Non-pigmented ciliary epithelial cell (primary cell): ENCODE measurements at places on chromosomes 3 and 15.

DNA sequence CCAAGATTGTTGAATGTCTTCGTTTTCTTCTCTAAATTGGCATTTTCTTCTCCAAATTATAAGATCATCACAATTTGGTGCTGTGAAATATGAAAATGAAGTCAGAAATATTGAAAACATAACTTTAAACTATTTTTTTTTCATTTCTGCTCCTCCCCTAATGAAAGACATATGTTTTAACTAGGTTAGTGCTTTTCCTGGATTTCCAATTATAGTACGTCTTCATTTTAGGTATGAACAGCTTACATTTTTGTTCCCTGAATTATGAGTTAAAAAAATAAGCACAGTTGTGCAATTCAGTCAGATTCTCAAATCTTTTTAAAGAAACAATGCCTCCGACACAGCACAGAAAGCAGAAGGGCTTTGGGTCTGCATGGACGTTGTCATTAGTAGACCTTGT is 83.5 kb upstream of the CFAP20DC start:
- peak; percentile 11 for DNase-seq

DNA sequence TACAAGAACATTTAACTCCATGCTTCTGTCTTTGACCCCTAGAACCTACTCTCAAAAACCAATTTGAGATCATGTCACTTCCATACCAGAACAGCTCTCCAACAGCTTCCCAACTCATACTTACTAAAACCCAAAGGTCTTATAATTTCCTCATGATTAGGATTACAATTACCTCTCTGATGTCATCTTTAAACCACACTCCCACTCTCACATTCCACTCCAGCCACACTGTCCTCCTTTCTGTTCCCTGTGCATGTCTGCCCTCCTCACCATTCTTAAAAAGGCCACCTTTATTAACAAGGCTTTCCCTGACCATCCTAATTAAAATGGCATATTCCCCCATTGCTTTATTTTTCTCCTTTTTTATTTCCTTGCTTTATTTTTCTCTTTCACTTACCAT is 18.9 kb downstream of the PHC3 start:
- DNase-seq: no peak

GRCh38 chr3:153669527-153669926 is 451.7 kb upstream of the ARHGEF26 start:
- DNase-seq: no peak

- DNase-seq: no peak
These were observed 759.4 kb upstream of the GBE1 start for GRCh38 chr3:82520846-82521245.

DNA sequence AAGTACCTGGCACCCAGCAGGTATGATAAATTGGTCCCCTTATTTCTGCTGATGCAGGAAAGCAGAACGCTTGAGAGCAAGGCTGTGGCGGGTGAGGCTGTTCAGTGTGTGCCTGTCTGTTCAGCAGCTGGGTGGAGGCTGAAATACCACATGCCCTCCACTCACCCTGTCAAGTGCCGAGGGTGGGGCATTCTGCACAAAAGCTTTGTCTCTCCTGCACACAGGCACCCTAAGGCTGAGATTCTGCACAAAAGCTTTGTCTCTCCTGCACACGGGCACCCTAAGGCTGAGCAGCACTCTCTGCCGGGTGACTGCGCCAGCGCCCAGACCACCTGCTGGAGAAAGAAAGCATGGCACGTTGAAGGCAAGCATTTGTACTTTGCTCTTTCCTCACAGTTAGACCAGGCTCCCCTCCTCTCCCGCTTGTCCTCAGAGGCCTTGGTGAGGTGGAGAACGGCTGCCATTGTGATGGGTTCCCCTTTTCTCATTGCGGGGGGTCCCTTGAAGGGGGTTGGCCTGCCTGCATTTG is 97.5 kb downstream of the BDH1 start:
- DNase-seq: no peak

GRCh38 chr3:171230865-171231264 is 204.3 kb upstream of the SLC2A2 start:
- no peak for DNase-seq

- peak; percentile 23 for DNase-seq
These were observed 40.0 kb downstream of the ATP2C1 start for GRCh38 chr3:130933801-130934345.

- no peak for DNase-seq
These were observed 99.8 kb downstream of the GREM1 start for GRCh38 chr15:32817577-32817976.

DNA sequence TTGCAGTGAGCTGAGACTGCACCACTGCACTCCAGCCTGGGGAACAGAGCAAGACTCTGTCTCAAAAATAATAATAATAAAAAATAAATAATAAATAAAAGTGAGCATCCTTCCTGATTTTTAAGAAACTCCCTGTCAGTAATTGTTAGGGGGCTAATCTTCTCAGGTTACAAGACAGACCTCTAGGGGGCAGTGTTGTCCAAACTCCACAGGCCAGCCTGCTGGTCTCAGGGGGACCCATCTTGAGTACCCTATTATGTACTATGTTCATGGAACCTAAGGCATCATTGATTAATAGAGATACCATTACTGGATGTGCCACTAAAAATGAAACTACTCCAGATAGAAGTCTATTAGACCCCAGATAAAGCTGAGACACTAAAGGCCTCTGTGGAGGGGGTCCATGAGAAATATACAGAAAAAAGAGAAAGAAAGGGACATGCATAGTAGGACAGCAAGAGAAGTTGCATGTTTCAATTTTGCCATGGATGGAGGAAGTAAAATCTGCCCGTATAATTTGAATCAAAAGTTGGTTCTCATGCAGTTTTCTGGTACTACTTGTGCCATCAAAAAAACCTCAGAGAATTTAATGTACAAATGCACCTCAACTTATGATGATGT is 85.5 kb upstream of the CDV3 start:
- no peak for DNase-seq

- DNase-seq: no peak
These were observed 4.1 kb upstream of the GCSAM start for GRCh38 chr3:112136959-112137693.

DNA sequence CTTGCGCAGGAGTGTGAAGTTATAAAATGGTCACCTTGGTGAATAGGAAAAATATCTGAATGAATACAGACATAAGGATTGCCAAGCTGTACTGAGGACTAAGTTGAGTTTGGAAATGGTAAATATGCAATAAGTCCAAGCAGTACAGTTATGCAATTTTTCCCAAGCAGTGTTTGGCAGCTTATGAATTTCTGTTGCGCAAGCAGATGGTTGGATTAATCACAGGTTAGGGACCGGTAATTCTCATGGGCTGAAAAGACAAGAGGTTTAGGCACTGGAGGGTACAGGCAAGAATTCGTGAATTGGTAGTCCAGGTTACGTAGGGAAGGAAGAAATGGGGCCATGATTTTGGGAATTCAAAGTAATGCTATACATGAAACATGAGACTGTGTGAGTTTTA is 210.3 kb downstream of the RAP2B start:
- DNase-seq: no peak

- DNase-seq: peak; percentile 9
These were observed at the start of gene TMEM158 for GRCh38 chr3:45226206-45226915. TMEM158 (minus strand) TSS chr3:45226287; CDS start chr3:45226027, 260 bp downstream.

DNA sequence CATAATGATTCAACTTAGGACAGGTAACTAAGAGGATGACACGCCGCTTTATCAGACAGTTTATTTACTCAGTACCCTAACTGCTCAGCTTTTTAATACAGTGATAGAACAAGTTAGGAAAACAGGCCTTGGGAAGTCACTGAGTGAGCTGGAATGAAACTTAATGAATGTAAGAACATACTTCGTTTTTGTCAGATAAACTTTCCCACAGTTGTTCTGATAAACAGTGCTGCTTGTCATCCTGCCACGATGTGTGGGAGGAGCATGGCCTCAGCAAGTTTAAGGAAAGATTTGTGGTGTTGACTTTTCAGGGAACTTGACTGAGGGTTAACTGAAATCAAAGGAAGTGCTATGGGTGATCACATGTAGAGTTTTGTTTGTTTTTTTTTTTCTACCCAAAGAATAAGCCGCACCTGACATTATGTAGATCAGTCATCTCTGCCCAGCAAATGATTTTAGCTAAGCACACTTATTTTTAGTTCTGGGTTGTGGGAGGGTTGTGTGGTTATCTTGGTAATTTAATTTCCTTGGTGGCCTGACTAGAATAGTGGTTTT is 5.6 kb upstream of the P2RY14 start:
- peak; percentile 60 for DNase-seq

GRCh38 chr15:31106495-31107300 is 5.2 kb upstream of the TRPM1 start:
- DNase-seq: no peak

DNA sequence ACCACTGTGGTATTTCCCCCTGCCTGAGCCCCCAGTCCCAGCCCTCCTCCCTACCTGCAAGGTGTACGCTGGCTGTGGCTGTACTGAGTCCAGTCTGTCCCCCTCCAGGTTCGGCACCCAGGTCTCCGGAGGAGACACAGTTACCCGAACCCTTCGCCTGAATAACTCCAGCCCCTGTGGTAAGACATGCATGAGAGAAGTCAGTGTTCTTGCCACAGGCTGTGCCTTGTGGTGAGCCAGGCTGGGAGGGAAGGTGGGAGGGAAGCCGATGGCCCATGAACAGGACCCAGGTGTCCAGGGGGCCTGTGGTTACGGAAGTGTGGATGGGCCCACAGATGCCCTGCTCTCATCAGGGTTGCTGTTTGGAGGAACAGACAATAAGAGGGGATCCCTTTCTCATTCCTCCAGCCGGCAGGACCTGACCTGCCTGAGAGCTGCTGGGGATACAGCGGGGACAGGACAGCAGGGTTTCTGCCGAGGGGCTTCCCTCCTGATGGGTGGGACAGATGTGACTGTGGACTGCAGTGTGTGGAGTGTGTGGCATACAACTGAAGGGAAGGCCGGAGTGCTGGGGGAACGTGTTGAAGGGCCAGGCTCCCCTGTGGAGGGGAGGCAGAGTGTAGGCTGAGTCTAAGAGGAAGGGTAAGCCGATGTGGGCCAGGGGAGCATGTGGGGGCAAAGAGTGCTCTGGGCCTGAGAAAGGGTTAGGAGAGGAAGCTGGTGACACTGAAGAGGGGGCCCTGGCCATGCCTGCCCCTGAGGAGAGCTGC is 21.9 kb downstream of the ACAA1 start:
- DNase-seq: no peak

DNA sequence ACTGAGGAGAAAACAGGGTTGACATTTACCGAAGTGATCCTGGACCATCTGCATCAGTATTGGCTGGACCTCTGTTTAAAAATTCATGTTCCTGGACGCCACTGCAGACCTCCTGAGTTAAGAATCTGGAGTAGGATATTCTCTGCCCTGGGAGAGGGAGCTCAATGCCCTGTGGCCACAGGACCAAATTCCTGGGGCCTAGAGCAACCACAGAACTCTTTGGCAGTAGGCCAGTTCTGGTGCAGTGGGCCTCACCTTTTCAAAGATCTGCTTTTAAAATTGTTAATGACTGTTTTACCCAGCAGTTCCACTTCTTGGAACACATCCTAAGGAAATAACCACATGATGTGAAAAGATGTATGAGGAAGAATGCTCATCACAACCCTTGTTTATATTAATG is 133.3 kb upstream of the ADPGK start:
- DNase-seq: no peak

- no peak for DNase-seq
These were observed 3.9 kb upstream of the DPP8 start for GRCh38 chr15:65521350-65521749.

- DNase-seq: no peak
These were observed 385.8 kb downstream of the VGLL3 start for GRCh38 chr3:86605166-86605565.
